T-helper 17 cell (primary cell): ENCODE measurements at places on chromosomes 13 and 19. TPM values are rescaled to one million over a fixed set of nuclear protein-coding genes. Genes with fewer than 3 reads are reported as not detected.

DNA sequence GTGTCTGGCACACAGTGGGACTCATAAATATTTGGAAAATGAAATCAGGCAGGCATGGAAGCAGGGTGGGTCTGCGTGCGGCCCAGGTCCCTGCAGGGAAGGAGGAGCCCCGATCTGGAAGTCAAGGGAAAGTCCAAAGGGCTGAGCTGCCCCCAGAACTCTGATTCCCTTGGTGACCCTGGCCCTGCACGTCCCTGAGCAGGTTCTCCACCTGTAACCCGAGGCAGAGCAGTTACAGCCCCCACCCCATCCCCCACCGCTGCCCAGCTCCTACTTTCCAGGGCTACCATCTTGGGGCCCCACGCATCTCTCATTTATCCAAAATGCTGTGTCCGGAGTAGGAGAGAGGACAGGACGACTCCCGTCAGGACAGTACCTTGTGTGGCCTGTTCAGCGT is 2.1 kb downstream of the PLEKHF1 start:
- DNase-seq = no peak

DNA sequence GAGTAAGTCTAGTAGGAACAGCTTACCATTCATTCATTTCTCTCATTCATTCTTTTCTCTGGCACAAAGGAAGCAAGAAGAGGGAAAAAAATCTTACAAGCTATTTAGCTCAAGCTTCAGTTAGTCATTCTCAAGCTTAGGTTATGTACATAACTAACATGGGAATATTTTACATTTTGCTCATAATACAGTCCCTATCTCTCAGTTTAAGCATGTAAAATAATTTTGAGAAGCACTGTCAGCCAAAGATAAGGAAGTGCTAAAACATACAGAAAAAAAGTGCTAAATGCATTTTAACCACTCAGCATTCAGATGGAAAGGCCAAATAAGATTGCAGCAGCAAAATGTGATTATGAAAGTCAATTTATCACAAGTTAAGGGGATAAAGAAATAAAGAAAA is 7.9 kb downstream of the RBM26 start:
- no peak for DNase-seq

GRCh38 chr19:13839130-13839937 is 37.6 kb upstream of the NANOS3 start:
- peak; percentile 80 for DNase-seq

- DNase-seq = no peak
These were observed 58.5 kb downstream of the SPATA13 start for GRCh38 chr13:24218977-24219376.

PLD3 gene
- 77.1 TPM for total RNA-seq

KLK11 gene
- total RNA-seq = not detected

BCL2L12 gene
- 15.6 TPM for total RNA-seq

CYSLTR2 gene
- total RNA-seq = 2.8 TPM

IGLON5 gene
- not detected for total RNA-seq
